ENCODE measurements at places on chromosomes 4 and X. TPM values are rescaled to one million over a fixed set of nuclear protein-coding genes. Genes with fewer than 3 reads are reported as not detected.

DNA sequence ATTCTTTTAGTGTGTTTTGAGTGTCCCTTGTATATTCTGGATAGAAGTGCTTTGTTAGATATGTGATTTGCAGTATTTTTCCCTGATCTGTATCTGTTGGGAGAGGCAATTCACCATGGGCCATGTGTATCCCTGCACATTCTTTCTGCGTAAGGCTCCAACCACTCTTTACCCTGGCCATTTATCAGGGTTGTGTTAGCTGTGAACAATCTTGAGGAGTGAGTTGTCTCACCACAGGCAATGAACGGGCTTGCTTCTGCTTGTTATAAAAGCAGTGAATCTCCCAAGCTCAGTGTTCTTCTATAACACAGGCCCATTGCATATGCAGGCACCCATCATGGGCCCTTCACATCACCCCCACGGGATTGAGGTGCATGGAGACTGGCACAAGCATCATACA lies 18.9 kb upstream of the SMIM10 start:
- DNase-seq: no peak

The GABRQ gene
- not detected for polyA plus RNA-seq

DNA sequence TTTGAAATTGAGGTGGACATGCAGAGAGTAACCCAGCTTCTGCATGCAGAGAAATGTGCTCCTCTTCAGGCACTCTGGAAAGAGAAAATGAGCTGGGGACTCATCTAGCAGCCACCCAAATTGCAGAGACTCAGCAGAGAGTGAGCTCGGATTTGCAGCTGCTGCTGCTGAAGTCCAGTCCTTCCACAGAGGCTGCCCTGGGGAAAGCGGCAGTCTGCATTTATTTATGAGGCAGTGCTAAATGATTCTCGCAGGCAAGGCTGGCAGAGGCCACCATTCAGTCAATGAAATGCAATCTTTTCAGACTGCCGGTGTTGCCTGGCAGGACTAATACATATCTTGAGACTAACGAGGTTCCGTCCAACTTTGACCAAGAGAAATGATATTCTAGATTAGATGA lies 404.8 kb downstream of the NLGN4X start:
- peak; percentile 13 for DNase-seq

DNA sequence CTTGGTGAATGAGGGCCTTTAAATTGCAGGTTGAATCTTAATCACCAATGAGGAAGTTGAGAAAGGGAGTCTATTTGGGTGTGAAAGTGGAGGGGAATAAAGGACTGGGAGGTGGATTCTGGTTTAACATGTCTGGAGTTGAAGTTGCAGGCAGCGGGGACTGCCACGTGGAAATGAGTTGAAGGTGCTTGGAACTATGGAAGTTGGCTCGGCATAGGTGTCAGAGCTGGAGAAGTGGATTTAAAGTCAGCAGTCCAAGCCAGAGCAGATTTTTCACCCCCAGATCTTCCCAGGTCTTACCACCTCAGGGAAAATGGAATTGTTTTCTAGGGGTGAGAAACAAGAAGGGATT lies 44.9 kb downstream of the TIGD4 start:
- DNase-seq: no peak

DNA sequence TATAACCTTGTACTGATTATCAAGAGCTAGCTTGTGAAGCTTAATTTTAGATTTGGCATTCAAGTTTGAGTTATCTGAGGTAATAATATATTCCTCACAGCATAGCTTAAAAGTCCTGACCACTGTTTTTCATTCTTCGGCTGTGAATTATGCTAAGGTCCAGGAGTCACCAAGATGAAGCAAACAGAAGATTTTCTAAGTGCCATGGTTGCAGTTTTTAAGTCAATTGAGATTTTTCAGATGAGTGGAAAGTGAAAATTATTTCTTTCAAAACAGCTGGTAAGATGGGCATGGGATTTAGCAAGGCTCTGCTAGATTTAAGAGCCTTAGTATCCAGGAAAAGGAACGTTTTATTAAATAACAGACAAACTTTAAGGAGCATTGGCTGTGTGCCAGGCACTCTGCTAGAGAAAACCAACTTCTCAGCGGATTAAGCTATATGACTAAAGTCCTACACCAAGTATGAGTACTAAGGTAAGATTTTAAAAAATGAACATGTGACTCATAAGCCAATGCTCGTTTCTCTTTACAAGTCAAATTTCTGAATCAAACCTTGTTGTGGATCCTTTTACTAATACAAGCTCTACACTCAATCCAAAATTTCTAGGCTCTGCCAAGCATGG lies 149.9 kb upstream of the IL15 start:
- DNase-seq: peak; percentile 20

The XKRX gene
- not detected for polyA plus RNA-seq

GRCh38 chrX:77342004-77342403 lies 105.2 kb upstream of the FGF16 start:
- DNase-seq: no peak

The SPACA5 gene
- not detected for polyA plus RNA-seq

GRCh38 chr4:4455210-4455865 lies 68.4 kb downstream of the NSG1 start:
- no peak for DNase-seq

GRCh38 chr4:40224432-40224831 lies 27.6 kb downstream of the RHOH start:
- DNase-seq: no peak

The NAT8L gene
- polyA plus RNA-seq: 12.5 TPM

DNA sequence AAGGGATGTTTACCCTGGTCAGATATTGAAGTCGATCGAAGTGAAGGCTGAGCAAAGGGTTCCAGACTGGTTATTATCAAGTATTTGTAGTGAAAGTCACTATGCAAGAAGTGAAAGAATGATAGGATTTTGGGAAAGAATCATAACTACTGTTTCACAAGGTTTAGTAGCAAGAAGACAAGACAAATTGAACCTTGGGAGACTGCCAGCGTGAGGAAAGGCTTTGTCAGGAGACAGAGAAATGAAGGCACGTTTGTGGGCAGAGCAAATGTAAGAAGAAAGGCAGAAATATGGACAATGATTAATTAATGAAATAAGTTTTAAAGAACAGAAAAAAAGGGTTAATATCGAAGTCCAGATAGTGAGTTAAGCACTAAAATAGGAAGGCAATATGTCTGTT lies 456.8 kb downstream of the TRIML1 start:
- no peak for DNase-seq

DNA sequence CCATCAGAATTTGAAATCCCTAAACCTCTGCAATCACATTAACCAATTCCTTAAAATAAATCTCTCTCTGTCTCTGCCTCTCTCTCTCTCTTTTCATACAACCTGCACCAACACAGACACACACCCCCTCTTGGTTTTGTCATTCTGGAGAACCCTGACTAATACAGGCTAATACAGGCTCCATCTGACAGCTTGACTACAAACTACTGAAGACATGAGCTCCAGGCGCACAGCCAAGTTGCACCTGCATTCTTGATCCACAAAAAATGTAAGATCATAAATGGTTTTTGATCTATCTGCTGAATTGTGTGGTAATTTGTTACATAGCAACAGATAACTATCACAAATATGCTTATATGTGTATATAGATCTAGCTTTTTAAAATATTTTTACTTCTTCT lies 2414.2 kb downstream of the PCDH7 start:
- no peak for DNase-seq

DNA sequence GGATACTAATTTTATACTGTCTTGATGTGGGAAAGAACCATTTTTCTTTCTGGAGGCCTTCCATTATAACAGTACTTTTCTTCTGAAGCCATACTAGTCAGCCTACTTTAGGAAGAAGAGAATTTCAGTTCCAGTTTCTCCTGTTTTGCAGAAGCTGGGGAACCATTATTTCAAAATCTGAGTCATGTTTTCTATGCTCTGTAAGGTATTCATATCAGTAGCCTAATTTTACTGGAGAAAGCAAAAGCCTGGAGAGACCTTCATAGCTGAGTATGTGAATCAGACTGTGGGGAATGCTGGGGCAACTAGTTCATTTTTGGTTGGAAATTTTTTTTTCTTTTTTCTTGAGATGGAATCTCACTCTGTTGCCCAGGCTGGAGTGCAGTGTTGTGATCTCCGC lies 22.4 kb downstream of the AFF1 start:
- no peak for DNase-seq

- no peak for DNase-seq
These were observed 10.6 kb downstream of the CLTRN start for GRCh38 chrX:15653961-15654360.

GRCh38 chrX:100870527-100870926 lies 3.6 kb downstream of the NOX1 start:
- DNase-seq: peak; percentile 3

The TCEAL6 gene
- polyA plus RNA-seq: 1.1 TPM

Measured in kidney (tissue), 22 donors.